CD4-positive, alpha-beta T cell (primary cell): ENCODE measurements at places on chromosomes 1 and 21.
A peak's percentile ranks its signal among the peaks of the same experiment; 100 is the strongest.

DNA sequence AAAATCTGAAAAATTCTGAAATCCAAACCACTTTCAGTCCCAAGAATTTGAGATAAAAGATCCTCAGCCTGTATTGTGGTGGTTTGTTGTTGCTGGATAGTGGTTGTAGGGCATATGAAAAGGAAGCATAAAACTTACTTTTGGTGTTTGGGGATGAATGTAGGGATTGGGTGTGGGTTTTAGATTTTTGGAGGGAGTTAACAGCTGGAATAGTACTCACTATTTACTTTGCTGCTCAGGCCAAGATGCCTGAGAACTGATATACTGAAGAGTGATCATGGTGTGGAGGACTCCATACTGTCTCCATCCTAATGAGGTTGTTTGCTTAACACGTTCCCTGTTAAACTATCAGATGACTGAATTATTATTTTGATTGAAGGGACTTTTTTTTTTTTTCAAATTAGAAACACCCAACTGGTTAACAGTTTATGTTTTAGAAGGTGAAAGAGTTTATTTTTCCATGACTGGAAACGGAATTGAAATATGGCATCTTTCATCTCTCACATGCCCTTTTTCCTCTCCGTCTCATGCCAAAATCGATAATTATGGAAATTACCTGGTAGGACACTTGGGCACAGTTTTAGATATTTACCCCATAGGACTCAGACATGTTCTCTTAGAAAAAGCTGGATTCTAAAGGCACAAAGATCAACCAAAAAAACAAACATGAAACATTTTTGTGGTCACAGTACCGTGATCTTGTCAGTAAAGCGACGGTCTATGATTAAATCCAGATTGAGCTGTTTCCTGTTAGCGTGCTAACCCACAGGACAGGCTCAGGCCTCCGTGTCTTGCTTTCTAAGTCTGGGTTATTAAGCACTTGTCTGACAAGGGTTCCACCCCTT lies 37.3 kb downstream of the RGL1 start:
- H3K27me3 ChIP-seq, result no peaks in the 10 kb centered on the region
- H3K36me3 ChIP-seq, result no peaks in the 10 kb centered on the region
- H3K27ac ChIP-seq, result no peak overlapping the region

- no peak for DNase-seq
- no peaks in the 10 kb centered on the region for H3K27me3 ChIP-seq
- H3K27ac ChIP-seq, result no peak overlapping the region
- H3K36me3 ChIP-seq, result peaks cover 87% of the 10 kb centered on the region
Observed at GRCh38 chr1:12272770-12273169, 42.9 kb downstream of the VPS13D start.

- no peak overlapping the region for H3K27ac ChIP-seq
- H3K27me3 ChIP-seq, result peaks cover 7% of the 10 kb centered on the region
- peak; percentile 51 for DNase-seq
- no peak overlapping the region for H3K4me3 ChIP-seq
- H3K36me3 ChIP-seq, result no peaks in the 10 kb centered on the region
Observed at GRCh38 chr1:3668585-3669300, 16.4 kb downstream of the TP73 start.

GRCh38 chr1:106278716-106279115 lies 777.8 kb upstream of the PRMT6 start:
- H3K27me3 ChIP-seq, result no peaks in the 10 kb centered on the region
- H3K4me3 ChIP-seq, result no peak overlapping the region
- no peak for DNase-seq
- H3K36me3 ChIP-seq, result no peaks in the 10 kb centered on the region
- H3K4me1 ChIP-seq, result no peaks in the 10 kb centered on the region
- H3K27ac ChIP-seq, result no peak overlapping the region

- no peak overlapping the region for H3K4me3 ChIP-seq
- H3K4me1 ChIP-seq, result peaks cover 24% of the 10 kb centered on the region
- no peaks in the 10 kb centered on the region for H3K36me3 ChIP-seq
- H3K27ac ChIP-seq, result no peak overlapping the region
- no peak for DNase-seq
- H3K27me3 ChIP-seq, result no peaks in the 10 kb centered on the region
Observed at GRCh38 chr1:234853906-234854644, 244.1 kb upstream of the IRF2BP2 start.

GRCh38 chr1:195761104-195761503 lies 847.1 kb downstream of the KCNT2 start:
- no peak overlapping the region for H3K4me3 ChIP-seq
- H3K27me3 ChIP-seq, result no peaks in the 10 kb centered on the region
- H3K36me3 ChIP-seq, result no peaks in the 10 kb centered on the region
- no peaks in the 10 kb centered on the region for H3K4me1 ChIP-seq
- no peak overlapping the region for H3K27ac ChIP-seq
- no peak for DNase-seq

GRCh38 chr1:222382171-222382570 lies 165.7 kb downstream of the HHIPL2 start:
- no peak overlapping the region for H3K4me3 ChIP-seq
- DNase-seq, result no peak
- no peaks in the 10 kb centered on the region for H3K36me3 ChIP-seq
- H3K27ac ChIP-seq, result no peak overlapping the region
- no peaks in the 10 kb centered on the region for H3K27me3 ChIP-seq

DNA sequence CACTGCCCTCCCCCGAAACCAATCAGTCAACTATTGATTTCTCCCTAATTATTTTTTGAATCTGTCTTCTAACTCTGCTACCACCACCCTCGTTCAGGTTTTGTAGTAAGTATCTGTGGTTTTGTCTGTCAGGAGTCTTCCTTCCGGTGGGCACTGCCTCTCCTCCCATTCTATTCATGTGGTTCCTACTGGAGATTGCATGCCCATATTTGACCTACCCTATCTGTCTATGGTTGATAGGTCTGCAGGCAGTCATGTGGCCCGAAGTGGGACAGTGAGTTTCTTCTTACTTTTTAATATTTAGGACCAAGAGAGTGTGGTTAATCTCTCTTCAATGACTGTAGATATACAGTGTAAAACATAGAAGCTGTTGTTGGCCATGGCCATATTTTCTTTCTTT lies 17.8 kb upstream of the MAST2 start:
- H3K27me3 ChIP-seq, result no peaks in the 10 kb centered on the region
- no peak overlapping the region for H3K27ac ChIP-seq
- no peaks in the 10 kb centered on the region for H3K36me3 ChIP-seq
- H3K4me1 ChIP-seq, result peaks cover 21% of the 10 kb centered on the region

DNA sequence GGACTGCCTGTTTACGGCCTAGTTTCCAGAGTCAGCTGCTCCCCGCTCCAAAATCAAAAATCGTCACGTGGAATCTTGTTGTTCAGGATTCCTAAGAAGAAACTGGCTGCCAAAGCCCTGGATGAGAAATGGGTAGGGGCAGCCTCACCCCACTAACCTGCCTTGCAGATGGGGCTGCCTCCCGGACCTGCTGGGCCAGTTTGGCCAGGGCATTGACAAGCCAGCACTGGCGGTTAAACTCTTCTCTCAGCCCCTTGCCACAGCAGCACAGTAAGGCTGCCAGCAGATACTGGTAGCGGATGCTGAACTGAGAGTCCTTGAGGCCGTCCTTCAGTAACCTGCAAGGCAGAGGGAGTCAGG lies 31.6 kb upstream of the PPP1R15B start:
- no peaks in the 10 kb centered on the region for H3K27me3 ChIP-seq
- H3K27ac ChIP-seq, result no peak overlapping the region
- H3K4me3 ChIP-seq, result no peak overlapping the region
- peaks cover 11% of the 10 kb centered on the region for H3K4me1 ChIP-seq
- DNase-seq, result no peak
- H3K36me3 ChIP-seq, result peaks cover 76% of the 10 kb centered on the region

GRCh38 chr1:181660621-181661020 lies 177.3 kb downstream of the CACNA1E start:
- no peak overlapping the region for H3K27ac ChIP-seq
- no peaks in the 10 kb centered on the region for H3K4me1 ChIP-seq
- DNase-seq, result no peak
- H3K4me3 ChIP-seq, result no peak overlapping the region
- H3K27me3 ChIP-seq, result peaks cover 15% of the 10 kb centered on the region
- no peaks in the 10 kb centered on the region for H3K36me3 ChIP-seq

DNA sequence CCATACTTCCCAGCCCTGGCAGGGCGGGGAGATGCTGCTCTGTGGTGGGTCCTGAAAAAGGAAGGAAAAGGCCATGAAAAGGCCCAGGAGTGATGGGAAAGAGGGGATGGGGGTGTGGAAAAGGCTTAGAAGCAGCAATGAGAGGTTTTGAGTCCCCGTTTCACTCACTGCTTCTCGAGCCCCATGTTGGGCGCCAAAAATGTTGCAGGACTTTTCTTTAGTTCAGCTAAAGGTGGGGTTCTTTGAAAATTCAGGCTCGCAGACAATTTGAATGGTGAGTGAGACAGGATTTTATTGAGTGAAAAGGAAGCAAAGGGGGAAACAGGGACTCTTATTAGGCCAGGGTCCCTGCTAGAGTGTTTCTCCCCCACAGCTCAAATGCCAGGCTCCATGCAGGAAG lies 93.1 kb downstream of the MRPS6 start:
- no peak overlapping the region for H3K27ac ChIP-seq
- H3K4me3 ChIP-seq, result no peak overlapping the region
- no peak for DNase-seq
- no peaks in the 10 kb centered on the region for H3K4me1 ChIP-seq
- H3K27me3 ChIP-seq, result no peaks in the 10 kb centered on the region
- H3K36me3 ChIP-seq, result no peaks in the 10 kb centered on the region

- no peak overlapping the region for H3K4me3 ChIP-seq
- H3K36me3 ChIP-seq, result peaks cover 19% of the 10 kb centered on the region
- no peak for DNase-seq
- peaks cover 17% of the 10 kb centered on the region for H3K4me1 ChIP-seq
- H3K27ac ChIP-seq, result no peak overlapping the region
Observed at GRCh38 chr1:224116131-224116530, 2.2 kb downstream of the FBXO28 start.

GRCh38 chr1:65232461-65232990 lies 76.8 kb upstream of the DNAJC6 start:
- no peak for DNase-seq
- H3K27ac ChIP-seq, result no peak overlapping the region
- H3K27me3 ChIP-seq, result no peaks in the 10 kb centered on the region
- H3K4me3 ChIP-seq, result no peak overlapping the region
- H3K4me1 ChIP-seq, result no peaks in the 10 kb centered on the region

DNA sequence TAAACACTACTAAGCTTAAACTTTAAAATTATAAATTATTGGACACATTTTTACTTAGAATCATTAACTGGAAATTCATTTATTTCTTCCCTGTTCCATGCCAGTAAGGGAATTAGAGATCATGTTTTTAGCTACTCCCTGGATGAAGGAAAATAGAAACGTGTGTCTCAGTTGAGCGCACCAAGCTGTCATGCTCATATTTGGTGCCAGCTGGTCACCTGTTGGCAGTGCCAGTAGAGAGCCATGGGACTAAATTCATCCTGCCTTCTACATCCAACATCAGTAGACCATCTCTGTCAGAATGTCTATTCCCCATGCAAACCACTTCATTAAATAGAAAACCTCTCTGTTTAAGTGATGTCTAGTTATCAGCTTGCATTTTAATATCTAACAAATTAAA lies 17.4 kb upstream of the SLC22A15 start:
- H3K36me3 ChIP-seq, result no peaks in the 10 kb centered on the region
- no peak overlapping the region for H3K4me3 ChIP-seq
- H3K4me1 ChIP-seq, result no peaks in the 10 kb centered on the region
- DNase-seq, result no peak
- no peak overlapping the region for H3K27ac ChIP-seq

DNA sequence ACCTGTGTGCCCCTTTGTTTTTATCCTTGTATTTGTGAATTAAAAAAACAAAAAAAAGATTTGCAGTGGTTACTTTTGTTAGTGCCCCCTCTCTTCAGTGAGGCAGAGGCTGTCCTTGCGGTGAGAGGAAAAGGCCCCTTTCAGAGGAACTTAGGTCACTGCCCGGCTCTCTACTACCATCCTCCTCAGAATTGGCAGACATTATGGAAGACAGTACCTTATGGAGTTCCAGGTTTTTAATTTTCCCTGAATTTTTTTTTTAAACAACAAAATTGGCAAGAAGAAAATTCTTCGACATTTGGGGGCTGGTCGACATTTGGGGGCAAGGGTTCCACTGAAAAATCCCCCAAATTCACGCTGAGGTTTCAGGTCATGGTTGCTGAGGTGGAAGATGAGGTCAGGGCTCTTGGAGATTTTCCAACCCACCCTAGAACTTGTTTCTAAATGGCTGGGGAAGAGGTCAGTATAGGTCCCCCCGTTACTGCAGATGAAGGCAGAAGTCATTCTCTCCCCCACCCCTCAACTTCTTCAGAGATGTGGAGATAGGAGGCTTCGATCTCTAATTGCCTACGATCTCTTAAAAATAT lies 5.3 kb downstream of the RXFP4 start:
- H3K4me3 ChIP-seq, result no peak overlapping the region
- H3K27me3 ChIP-seq, result no peaks in the 10 kb centered on the region
- DNase-seq, result no peak

DNA sequence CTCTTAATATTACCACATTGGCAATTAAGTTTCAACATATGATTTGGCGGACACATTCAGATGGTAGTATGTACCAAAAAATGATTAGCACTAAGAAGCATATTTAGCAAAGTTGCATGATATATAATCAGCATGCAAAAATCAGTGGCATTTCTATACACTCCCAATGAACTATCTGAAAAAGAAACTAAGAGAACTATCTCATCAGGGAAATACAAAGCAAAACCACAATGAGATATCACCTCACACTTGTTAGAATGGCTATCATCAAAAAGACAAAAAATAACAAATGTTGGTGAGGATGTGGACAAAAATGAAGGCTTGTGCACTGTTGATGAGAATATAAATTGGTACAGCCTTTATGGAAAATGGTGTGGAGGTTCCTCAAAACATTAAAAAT lies 31.4 kb upstream of the DENND1B start:
- no peak overlapping the region for H3K4me3 ChIP-seq
- no peaks in the 10 kb centered on the region for H3K4me1 ChIP-seq
- no peaks in the 10 kb centered on the region for H3K36me3 ChIP-seq
- H3K27me3 ChIP-seq, result no peaks in the 10 kb centered on the region
- DNase-seq, result no peak
- H3K27ac ChIP-seq, result no peak overlapping the region

DNA sequence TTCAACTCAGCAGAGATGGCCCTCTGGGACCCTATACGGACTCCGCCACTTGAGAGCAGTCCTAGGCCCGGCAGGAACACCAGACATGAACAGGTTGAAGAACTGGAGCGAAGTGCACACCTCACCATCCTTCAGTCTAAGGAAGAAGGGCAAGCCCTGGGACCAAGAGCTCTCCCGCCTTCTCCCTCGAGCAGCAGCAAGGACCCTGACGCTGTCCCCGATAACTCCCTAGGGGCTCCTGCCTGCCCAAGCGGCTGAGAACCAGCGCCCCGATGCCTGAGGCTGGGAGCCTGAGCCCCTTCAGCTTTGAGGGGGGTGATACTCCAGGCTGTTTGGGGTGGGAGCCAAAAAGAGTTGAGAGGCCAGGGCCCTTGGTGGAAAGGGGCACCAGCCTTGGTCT lies 10.2 kb downstream of the TMEM81 start:
- H3K4me3 ChIP-seq, result no peak overlapping the region
- H3K27me3 ChIP-seq, result no peaks in the 10 kb centered on the region
- no peak overlapping the region for H3K27ac ChIP-seq
- H3K4me1 ChIP-seq, result no peaks in the 10 kb centered on the region
